Stimulated activated CD8-positive, alpha-beta memory T cell treated with anti-CD3 and anti-CD28 coated beads, Interleukin-4, amount 100 ng/mL, for 1 hour (primary cell): ENCODE measurements at places on chromosomes 1 and 21.

DNA sequence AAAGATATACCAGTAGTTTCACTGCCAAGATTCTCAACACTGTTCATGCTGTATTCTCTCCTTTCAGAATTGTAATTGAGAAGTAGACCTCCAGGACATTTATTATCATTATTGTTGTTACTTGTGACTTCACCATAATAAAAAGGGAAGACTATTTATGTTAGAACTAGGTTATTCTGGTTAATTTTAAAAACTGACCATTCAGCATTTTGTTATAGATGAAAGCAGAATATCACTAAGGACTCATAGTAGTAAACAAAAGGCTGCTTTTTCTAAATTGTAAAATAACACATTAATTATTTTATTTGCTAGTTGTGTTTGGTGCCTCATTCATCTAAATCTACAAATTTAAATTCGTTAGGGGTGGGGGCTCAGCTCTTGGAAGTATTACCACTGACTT, 210.4 kb downstream of the PATJ start:
- DNase-seq, result no peak

DNA sequence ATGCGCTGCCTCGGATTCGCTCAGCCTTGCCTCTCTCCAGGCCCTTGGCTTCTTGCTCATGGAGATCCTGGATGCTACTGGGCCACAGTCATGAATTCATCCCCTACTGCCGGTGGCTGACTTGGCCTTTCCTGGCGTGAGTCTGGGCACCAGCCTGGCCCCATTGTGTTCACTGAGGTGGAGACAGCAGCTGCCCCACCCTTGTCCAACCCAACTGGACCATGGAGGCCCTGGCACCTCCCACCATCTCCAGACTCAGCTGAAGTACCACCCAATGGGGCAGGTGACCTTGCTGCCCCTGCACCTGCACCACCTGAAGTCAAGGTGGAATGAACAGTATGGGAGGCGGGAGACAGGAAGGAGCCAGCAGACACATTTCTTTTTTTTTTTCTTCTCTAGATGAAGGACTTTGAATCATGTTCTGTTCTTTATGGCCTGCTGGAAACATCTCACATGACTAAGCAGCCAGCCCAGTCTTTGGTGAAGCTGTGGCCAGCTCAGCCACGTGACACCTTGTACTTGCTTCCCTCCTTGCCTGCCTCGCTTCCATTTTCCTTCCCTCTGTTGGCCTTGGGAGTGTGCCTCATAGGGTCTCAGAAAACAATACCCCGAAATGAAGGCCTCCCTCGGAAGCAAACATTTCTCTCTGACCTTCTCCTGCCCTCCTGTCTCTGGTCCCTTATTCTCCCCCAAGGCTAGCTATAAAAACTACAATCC, 3.8 kb upstream of the SLC30A2 start:
- no peak for DNase-seq

GRCh38 chr1:154855186-154855851, 14.8 kb downstream of the KCNN3 start:
- no peak for DNase-seq

DNA sequence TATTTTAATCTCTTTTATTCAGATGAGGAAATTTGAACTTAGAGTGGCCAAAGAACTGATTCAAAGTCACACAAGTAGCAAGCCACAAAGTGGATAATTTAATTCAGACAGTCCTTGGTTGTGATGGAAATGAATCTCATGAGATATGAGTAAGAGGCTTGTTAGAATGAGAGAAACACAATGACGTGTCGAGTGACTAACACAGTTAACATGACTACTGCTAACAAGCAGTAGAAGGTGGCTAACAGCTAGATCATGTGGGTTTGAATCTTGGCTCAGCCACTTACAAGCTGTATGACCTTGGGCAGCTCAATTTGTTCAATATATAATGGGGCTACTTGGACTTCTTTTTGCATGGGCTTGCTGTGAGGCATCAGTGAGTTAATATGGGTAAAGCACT, 104.5 kb upstream of the LMO4 start:
- DNase-seq, result no peak

- no peak for DNase-seq
These were observed 4.6 kb downstream of the AMIGO1 start for GRCh38 chr1:109504974-109505373.

GRCh38 chr1:43493661-43494450, 36.8 kb upstream of the PTPRF start:
- no peak for DNase-seq

GRCh38 chr1:204530932-204531331, 14.7 kb downstream of the MDM4 start:
- DNase-seq, result no peak

DNA sequence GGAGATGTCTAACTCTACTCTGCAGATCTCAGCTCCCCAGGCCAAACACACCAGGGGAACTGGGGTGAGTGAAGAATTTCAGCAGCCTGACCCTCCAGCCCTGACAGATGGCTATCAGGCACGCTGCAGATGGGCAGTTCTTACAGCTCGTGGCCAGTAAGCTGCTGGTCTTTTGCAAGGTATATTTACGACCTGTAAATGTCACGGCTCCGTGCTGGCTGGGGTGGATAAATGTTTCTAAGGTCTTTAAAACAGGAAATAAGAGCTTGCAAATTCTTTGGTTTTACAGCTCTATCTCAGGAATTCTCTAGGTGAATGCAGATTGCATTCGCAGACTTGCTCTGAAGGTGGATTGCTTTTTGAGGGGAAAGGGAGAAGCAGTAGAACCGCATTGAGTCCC, 10.1 kb downstream of the DOP1B start:
- no peak for DNase-seq

DNA sequence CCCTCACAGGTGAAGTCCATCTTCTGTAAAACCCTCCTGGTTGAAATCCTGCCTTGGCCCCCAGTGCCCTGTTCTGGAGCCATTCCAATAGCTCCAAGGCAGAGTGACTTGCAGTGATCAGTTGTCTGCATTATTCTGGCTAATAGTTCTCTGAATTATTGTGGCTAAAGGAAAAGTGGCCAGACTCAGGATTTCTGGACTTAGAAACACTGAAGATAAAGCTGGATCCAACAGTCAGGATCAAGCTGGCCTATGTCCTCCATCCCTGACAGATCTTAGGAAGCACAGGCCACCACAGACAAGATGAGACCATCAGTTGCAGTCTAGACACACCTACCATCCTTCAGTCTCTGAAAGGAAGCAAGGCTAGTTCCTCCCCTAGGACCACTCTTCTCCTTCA, 801 bp upstream of the C2CD4D start:
- DNase-seq, result no peak

DNA sequence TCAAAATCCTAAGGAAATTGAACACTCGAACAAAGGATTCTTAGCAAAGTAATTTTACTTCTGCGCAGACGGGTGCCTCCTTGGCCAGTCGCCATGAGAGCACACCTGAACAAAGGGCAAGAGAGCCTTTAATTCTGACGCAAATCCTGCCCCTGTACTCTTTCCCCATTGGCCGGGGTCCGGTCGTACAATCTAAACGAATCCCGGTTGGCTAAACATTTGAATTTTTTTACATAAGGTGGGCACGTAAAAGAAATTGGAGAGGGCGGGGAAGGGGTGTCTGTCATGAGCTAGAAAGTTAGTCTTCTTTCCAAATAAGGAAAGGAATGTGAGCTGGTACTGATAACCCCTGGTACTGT, 8.2 kb upstream of the IL22RA1 start:
- no peak for DNase-seq

GRCh38 chr1:233704898-233705723, 91.2 kb downstream of the KCNK1 start:
- DNase-seq, result no peak
